ENCODE measurements at places on chromosomes 7 and 10.

DNA sequence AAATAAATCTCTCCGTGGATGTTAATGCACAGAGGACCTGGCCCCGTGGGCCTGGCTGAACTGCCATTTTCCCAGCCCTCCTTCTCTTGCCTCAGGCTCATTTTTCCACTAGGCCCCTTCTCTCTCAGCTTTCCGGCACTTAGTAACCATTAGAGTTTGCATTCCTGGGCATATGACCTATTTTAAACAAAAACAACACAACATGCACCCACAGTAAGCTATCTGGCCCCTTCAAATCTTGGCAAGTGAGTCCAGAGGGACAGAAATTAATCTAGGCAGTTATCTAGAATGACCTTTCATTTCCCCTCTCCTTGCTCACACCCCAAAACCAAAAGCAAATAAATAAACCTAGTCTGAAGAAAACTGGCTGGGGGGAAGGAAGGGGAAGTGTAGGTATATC is 11.7 kb downstream of the FBXW4 start:
- DNase-seq = no peak

DNA sequence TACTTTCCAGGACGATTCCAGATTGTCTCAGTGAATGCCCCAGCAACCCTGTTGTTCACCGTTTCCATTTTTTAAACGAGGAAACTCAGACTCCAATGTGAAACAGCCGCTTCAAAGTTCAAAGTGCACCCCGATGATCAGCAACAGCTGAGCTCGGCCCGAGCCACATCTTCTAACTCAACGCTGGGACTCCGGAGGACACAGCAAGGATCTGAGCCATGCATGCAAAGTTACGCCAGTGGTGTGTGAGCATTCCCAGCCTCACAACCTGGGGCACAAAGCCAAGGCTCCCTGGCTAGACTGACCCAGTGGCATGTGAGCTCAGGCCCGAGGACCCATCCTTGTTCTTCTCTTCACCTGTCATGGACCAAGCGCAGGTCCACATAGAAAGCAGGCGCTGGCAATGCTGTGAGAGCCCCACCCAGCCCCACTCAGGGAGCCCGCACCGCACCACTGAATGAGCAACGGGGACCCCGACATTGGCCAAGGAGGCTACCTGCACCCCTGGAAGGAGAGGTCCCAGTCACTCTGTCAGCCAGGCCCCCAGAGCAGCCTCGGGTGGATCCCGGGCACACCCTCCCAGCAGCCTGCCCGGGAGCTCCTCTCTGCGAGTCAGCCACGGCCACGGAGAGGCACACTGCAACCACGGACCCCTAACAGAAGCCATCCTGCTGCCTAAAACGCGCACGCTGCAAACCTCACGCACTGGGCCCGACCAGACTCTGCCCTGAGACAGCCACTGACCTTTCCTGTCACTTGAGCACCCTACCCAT is 82.9 kb downstream of the MAD1L1 start:
- no peak for DNase-seq

DNA sequence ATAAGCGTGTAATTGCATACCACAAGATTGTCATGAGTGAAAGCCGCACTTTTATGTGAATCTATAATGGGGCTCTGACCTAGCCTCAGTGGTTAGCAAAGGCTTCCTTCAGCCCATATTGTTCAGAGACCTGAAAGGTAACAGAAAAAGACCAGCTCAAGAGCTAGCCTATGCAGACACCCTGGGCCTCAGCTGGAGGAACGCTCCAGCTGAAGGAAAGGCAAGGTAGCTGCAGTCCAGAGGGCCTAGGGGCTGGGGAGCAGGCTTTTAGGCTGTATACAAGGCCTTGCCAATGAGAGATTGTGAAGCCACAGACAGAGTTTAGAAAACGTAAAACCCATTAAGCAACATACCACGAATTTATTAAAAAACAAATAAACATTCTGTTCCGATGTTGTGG is 246.6 kb upstream of the GHITM start:
- DNase-seq = no peak

DNA sequence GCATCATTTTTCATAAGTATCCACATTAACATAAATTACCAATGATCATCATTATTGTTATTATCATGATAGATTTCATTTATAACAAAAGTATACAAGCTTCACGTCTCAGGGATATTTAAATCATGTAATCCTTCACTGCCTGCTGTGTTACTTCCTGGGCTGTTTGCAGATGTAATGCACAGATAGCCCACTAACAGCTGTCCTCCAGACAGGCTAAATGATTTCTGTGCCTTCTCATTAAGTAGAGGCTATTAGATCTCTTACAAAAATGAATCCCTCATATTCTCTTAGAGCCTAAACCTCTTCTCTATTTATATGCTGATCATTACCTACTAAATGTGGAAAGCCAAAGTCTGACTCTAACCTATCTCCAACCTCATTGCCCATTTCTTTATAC is 9.3 kb downstream of the PCLO start:
- no peak for DNase-seq

- no peak for DNase-seq
Measured at GRCh38 chr10:103958996-103959395, 7.9 kb upstream of the SLK start.

- DNase-seq = no peak
Measured at GRCh38 chr10:124419635-124420034, 912 bp upstream of the OAT start.

- no peak for DNase-seq
Measured at GRCh38 chr7:6205971-6206660, 66.3 kb downstream of the CYTH3 start.

DNA sequence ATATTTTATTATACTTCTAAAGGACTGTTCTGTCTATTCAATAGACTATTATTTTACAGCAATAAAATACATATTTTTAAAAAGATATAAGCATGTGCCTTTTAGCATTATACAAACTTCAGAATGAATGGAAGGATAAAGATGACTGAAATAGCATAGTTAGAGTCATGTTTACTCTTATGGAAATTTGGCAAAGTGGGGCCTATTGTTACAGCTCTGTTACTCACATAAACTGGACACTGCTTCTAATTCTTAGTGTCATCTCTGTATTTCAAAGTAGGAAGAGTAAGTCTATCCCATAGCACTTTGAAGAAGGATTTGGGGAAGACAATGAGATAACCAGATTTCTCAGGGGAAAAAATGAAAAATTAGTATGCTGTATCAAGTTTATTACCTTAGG is 168.2 kb downstream of the SKAP2 start:
- DNase-seq = no peak

DNA sequence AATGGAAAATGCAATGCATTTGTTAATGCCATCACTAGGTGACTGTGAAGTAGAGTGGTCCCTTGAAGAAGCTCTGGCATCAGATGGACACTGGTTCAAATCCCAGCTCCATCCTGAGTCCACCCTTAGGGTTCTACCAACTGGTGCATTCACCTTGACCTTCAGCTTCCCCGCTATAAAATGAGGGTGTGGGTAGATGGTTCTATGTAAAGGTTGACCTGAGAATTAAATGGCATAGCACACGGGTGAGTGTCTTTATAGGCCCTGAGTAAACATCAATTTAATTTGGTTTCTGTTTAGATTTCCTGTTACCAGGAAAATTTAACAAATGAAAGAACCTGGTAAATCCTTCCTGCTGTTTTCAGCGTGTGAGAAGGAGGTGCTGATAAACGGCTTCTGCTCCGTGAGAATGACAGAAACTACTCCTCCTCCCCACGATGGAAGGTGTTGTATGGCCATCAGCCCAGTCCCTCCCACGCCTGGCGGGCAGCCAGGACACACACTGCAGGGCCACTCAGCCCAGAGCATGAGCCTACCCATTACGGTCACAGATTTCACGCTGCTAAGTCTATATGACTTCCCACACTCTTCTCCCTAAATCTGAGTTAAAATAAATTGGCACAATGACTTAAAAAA is 210.1 kb downstream of the TNS3 start:
- no peak for DNase-seq

GRCh38 chr7:1053816-1054370 is 9.5 kb downstream of the GPR146 start:
- no peak for DNase-seq

GRCh38 chr10:4008676-4009382 is 223.8 kb upstream of the KLF6 start:
- DNase-seq = no peak

DNA sequence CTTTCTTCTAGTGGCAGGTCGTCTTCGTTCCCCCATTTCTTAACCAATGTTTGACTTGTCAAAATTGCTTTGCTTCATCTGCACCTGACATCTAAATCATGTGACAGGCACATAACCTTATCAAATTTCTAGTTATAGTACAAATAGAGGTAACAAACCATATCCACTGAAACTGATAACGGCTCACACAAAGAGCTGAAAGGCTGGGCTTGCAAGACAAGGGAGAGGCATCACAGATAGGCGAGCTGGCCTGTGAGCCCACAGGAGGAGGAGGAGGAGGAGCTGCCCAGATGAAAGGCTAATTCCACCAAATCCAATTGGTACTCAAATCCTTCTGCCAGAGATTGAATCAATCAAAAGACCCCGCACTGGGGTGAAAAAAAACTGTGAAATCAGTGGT is 80.2 kb upstream of the NEBL start:
- no peak for DNase-seq

- DNase-seq = no peak
Measured at GRCh38 chr10:114022766-114023597, 20.7 kb upstream of the ADRB1 start.

DNA sequence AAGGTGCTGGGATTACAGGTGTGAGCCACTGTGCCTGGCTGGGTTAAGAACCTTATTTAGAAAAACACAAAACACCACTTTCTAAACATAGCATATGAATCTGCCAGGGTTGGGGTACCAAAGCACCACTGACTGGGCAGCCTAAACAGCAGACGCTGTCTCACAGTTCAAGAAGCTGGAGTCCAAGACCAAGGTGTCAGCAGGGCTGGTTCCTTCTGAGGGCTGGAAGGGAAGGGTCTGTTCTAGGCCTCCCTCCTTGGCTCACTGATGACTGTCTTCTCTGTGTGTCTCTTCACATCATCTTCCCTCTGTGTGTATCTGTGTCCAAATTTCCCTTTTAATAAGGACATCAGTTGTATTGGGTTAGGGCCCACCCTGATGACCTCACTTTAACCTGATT is 49.6 kb downstream of the HIPK2 start:
- no peak for DNase-seq

- no peak for DNase-seq
Measured at GRCh38 chr7:14071045-14071444, 81.6 kb upstream of the ETV1 start.

DNA sequence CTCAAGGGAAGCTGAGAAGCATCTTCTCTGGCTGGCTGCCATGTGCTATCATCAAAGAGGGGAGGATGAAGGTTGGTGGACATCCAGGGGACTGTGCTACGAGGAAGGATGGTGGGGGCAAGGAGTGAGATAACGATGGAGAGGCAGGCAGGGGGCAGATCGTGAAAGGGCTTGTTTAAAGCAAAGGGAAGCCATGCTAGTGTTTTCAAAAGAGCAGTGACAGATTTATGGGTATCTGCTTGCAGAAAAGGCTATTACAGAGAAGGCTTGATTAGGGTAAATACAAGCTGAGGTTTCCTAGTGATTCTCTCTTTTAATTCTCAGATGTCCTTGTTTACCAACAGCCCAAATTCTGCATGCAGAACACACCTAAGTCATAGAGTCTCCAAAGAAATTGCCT is 88.9 kb upstream of the MKX start:
- DNase-seq = no peak

DNA sequence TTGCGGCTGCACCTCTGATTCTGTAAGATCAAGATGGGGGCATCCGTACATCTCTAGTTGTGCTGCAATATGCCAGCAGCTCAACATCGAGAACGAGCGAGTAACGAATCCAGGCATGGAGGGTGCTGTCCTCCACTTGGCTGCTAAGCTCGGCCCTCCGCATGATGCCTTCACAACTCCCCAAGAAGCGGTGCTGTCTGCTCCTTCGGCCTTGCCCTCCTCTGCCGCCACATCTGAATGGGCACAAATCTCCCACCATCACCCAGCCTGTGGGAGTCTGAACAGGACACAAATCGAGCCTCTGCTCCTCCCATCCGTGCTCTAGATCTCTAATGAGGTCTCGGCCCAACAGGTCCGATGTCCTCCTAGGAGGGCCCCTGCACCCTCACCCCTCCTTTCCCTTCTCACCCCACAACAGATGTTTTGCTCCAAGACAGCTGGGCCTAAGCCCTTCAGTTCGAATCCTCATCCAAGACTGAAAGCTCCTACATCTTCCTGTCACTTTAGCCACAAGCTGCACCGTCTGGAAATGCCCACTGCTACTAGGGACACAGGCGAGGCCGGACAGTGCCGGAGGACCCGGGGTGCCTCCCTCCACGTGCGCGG is 86.7 kb downstream of the ZNF33B start:
- DNase-seq = no peak

Data from T-helper 22 cell (primary cell).